AG04450 (cell line): ENCODE measurements at places on chromosomes 2 and 18. TPM values are rescaled to one million over a fixed set of nuclear protein-coding genes. Genes with fewer than 3 reads are reported as not detected.

Gene PPP1R1C
- polyA plus RNA-seq, result 0.26 and 0.41 TPM in 2 replicates

Gene GALNT13
- polyA plus RNA-seq, result not detected in 2 replicates

Gene SGPP2
- polyA plus RNA-seq, result not detected in 2 replicates

Gene TAF4B
- polyA plus RNA-seq, result 0.32 and 0.40 TPM in 2 replicates

Gene HOXD1
- polyA plus RNA-seq, result not detected in 2 replicates

Gene GPBAR1
- 0.05 TPM in 1 of 2 replicates, not detected in the other for polyA plus RNA-seq

Gene CD8B
- polyA plus RNA-seq, result not detected in 2 replicates

Gene SNED1
- polyA plus RNA-seq, result 1.6 and 2.4 TPM in 2 replicates

Gene PJVK
- 2.1 and 3.4 TPM in 2 replicates for polyA plus RNA-seq

Gene IL1F10
- polyA plus RNA-seq, result not detected in 2 replicates

Gene LYG1
- 0.52 and 0.86 TPM in 2 replicates for polyA plus RNA-seq

Gene GNLY
- polyA plus RNA-seq, result not detected in 2 replicates

- DNase-seq, result no peak
Observed at GRCh38 chr2:43133708-43134570, 92.5 kb downstream of the ZFP36L2 start.

GRCh38 chr2:58425368-58425767 lies 184.2 kb upstream of the FANCL start:
- DNase-seq, result no peak

- peak; percentile 24 for DNase-seq
Observed at GRCh38 chr2:120596990-120597594, 138.6 kb upstream of the GLI2 start.

DNA sequence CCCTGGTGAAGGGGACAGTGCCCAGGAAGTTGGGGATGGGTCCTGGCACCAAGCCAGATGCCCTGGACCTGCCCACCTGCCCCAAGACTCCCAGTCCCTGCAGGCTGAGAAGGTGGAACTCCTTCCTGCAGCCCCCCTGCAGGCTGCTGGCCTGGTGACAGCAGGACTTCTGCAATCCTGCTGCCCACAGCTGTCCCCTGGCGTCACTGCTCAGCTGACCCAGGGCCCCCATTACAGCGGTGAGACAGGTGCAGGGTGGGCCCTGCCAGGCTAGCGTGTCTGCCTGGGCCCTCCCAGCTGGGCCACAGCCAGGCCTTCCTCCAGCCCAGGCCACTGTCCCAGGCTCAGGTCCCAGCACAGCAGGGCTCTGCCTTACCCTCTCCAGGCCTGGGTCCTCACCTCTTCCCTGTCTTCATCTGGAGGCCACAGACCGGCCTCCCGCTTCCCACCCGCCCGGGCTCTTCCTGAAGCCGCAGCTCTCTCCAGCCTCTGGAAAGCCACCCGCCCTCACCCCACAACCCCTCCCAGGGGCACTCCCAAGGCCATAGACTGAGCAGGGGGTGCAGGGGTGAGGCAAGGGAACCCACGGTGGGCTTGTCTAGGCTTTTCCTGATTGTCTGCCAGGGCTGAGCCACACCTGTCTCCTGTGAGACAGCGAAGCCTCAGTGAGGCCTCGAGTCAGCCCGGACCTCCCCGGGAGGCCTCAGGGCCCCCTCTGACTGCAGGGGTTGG lies 8.8 kb upstream of the ERFE start:
- DNase-seq, result no peak

GRCh38 chr2:128638341-128639119 lies 319.9 kb upstream of the HS6ST1 start:
- DNase-seq, result no peak

GRCh38 chr18:62437235-62438017 lies 85.4 kb upstream of the ZCCHC2 start:
- DNase-seq, result no peak

GRCh38 chr18:58253318-58253717 lies 209.3 kb downstream of the NEDD4L start:
- DNase-seq, result no peak

DNA sequence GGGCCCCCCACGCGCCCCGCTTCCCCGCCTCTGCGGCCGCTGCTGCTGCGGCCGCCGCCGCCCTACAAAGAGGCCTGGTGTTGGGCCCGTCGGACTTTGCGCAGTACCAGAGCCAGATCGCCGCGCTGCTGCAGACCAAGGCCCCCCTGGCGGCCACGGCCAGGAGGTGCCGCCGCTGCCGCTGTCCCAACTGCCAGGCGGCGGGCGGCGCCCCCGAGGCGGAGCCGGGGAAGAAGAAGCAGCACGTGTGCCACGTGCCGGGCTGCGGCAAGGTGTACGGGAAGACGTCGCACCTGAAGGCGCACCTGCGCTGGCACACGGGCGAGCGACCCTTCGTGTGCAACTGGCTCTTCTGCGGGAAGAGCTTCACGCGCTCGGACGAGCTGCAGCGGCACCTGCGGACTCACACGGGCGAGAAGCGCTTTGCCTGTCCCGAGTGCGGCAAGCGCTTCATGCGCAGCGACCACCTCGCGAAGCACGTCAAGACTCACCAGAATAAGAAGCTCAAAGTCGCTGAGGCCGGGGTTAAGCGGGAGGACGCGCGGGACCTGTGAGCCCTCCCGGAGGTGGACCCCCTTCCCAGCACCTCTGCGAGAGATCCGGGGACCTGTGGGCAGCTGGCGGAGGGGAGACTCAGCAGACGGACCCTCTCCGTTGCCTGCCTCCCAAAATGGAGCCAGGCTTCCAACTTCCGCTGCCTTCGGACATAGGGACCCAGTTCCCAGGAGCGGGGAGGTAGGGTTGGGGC lies 1.9 kb downstream of the SP5 start:
- no peak for DNase-seq

- no peak for DNase-seq
Observed at GRCh38 chr2:209688385-209688784, 83.2 kb upstream of the UNC80 start.

- no peak for DNase-seq
Observed at GRCh38 chr2:185393091-185393490, 345.5 kb upstream of the FSIP2 start.

GRCh38 chr18:1840878-1841277 lies 730.4 kb downstream of the METTL4 start:
- no peak for DNase-seq

DNA sequence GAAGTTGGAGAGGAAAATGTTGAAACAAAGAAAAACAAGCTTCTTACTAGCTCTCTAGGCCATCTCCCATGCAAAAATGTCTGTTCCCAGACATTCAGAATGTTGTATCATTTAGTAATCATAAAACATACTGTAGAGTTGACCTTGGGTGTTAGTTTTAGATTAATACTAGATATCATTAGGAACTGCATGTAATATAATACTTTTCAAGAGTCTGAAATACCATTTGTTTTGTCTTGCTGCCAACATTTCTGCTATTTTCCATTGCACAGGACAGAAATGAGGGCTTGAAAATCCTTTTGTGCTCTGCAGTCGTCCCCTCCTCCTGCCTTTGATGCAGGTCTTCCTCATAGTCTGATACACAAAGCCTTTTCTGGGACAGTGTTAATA lies 89.5 kb upstream of the RBMS1 start:
- DNase-seq, result no peak

DNA sequence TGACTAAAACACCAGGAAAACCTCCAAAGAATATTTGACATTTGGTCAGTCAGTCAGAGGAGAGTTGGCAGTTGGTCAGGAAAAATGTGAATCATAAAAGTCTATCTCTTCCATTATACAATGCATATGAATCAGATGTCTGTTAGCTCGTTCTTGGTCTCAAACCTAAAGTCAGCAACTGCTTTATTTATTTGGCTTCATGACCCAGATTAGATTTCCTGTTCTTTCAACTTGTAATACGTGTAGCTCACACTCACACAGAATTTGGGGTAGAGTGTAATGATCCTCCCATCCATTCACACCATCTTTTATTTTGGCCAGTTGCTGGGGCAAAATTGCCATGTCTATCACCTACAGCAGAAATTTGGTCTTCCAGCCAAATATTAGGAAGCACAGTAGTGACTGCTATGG lies 81.9 kb upstream of the COL5A2 start:
- no peak for DNase-seq

DNA sequence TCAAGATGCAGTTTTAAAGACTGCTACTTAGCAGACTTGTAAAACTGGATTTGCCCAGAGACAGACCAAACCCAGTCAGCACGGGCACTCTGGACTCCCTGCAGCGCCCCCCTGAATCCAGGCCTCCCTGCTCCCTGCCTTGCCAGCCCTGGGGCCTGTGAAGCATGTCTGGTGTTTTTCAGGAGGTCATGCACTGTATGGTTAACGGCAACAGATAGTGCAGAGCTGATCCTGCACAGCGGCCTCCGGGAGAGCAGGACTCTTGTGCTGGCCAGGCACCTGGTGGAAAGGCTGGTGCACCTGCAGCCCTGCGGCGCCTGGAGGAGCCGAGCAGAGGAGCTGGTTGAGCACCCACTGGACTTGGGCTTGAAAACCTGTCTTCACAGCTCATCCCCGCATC lies 30.4 kb downstream of the HDAC4 start:
- no peak for DNase-seq

- DNase-seq, result no peak
Observed at GRCh38 chr2:222506230-222506935, 82.0 kb downstream of the SGPP2 start.

- DNase-seq, result no peak
Observed at GRCh38 chr2:113877711-113878598, 11.9 kb upstream of the ACTR3 start.

- no peak for DNase-seq
Observed at GRCh38 chr18:7459851-7460770, 107.0 kb upstream of the PTPRM start.

- DNase-seq, result no peak
Observed at GRCh38 chr2:16860627-16861026, 195.0 kb upstream of the CYRIA start.

DNA sequence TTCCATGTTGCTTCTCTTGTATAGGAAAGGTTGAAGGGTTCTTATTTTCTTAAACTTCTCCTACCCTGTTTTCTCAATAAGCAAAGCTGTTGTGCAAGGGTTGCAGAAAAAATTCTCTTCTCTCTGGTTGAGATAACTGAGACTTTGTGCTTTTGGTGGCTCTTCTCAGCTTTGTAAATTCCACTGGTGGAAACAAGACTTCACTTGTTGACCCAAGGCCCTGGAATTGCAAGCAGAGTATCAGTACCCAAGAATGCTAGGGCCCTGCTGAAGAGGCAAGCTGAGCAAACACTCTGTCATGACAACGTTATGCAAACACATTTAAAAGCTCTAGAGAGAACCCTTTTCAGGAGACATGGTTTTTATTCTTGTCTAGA lies 294.7 kb upstream of the EPAS1 start:
- DNase-seq, result no peak

DNA sequence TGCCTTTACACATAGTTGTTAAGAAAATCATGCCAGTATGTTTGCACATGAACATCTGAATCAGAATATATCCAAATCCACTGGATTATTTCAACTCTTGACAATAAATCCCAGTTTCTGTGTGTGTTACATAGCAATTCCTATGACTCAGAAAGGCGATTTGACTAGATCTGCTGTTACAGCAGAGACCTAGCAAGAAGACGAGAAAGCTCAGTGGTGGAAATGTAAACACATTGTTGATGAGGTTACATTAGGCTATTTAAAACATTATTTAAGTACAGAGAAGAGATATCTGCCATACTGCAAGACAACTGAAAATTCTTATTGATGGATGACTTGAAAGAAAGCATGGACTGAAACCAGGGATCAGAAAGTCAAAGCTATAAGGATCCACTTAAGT lies 73.0 kb upstream of the SMIM21 start:
- peak; percentile 47 for DNase-seq

DNA sequence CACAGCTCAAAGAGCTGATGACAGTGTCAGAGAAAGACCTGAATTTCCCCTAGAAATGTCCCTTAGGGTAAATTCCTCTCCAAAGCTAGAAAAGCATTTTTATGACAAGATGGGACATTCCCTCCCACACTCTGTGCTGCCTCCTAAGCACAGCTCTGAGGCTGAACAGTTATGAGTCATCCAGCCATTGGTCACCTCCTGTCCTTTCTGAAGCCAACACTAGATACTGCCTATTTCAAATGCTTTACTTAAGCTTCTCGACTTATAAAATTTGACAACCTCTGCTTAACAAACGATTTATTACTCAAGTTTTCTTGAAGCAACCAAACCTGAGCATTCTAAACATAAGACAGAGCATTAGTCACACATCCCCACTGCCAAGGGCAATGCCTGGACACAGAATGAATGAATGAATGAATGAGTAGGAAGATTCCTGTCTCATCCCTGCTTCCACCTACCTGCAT lies 35.4 kb downstream of the B4GALT6 start:
- DNase-seq, result no peak

GRCh38 chr2:65177751-65178442 lies 48.0 kb upstream of the RAB1A start:
- no peak for DNase-seq

DNA sequence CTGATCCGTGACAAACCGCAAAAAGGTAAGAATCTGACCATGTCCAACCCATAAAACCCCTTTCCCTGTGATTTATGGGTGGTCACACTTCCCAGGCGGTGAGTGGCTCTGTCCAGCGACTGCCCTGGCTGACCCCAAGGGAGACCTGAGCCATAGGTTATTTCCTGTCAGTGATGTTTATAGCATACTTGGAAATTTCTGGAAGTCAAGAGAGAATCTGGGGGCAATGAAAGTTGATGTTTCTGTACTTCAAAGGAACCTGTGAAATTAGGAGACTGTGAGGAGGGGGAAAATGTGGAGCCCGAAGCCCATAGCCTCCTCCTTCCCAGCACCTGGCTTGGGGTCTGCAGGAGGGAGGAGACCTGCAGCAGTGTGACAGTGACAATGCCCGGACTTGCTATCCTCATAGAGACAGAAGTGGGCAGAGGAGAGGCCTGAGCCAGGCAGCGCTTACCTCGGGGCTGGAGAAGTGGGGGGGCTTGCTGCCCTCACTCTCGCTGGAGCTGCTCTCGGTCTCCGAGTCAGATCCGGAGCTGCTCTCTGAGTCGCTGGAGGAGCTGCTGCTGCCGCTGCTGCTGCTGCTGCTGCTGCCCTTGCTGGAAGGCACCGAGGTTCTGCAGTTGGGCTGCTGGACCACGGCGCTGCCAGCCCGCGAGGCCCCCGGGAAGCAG lies 111.3 kb upstream of the REV1 start:
- no peak for DNase-seq

GRCh38 chr2:136497709-136498108 lies 267.6 kb upstream of the THSD7B start:
- DNase-seq, result no peak

DNA sequence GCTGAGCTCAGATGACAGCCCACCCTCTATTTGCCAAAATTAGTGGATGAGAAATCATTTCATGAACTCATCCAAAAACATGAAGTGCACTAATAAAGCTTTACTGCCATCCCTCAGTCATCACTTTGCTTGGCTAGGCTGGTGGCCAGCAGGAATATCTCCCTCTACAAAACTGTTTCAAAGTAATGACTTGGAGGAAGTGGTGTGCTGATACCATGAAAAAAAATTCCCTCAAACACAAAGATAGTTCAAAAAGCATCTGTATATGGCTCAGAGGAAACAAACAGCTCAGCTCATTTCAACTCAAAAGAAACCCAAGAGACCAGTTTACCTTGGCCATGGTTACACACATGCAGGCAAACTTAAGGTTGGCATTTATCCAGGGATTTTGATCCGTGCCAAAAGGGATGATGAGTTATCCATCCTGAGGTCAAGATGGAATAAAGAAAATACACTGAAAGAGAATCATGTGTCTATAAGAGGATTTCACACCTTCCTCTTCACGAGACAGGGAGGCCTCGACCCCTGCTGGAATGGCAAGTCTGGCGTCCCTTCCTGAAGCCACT lies 18.4 kb upstream of the WIPF1 start:
- DNase-seq, result no peak

GRCh38 chr2:1854729-1855547 lies 110.6 kb upstream of the PXDN start:
- DNase-seq, result no peak
